ENCODE measurements at places on chromosomes 7 and 10.

DNA sequence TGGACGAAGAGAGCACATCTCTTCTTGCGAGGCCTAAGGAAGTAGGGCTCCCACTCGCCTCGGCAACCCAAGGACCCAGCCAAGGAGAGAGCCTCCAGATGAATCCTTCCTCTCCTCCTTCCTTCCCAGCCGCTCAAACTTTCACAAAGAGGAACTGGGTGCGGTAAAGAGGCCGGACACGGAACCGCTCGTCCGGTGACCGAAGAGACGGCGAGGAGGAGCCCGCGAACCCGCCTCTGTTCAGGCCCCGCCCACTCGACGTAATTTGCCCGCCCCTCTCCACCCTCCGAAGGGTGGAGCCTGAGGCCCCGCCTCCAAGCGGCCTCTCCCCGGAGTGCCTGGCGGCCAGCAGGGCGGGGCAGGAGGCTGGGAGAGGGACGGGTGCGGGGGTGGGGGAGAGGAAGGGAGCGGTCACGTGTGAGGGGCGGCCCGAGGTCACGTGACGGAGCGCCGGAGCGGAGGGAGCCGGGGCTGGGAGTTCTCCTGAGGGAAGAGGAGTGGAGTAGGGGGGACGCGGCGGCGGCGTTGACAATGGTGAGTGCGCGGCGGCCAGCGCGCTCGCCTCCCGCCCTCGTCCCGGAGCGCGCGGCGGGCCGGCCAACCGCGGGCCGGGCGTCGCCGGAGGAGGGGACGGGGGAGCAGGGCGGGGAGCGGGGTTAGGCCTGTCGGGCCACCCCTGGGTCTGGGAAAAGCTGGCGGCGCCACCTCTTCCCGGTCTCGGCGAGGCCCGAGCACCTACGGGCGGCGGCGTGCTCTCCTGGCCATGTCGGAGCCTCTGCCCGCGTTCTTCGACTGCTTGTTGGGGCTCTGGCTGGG lies at the start of gene VPS26A:
Gene VPS26A, plus strand, starts transcription at position 432 of the 816 bp plus-strand sequence. Its CDS starts 100 bp downstream, at position 532.
- DNase-seq: peak; percentile 99

DNA sequence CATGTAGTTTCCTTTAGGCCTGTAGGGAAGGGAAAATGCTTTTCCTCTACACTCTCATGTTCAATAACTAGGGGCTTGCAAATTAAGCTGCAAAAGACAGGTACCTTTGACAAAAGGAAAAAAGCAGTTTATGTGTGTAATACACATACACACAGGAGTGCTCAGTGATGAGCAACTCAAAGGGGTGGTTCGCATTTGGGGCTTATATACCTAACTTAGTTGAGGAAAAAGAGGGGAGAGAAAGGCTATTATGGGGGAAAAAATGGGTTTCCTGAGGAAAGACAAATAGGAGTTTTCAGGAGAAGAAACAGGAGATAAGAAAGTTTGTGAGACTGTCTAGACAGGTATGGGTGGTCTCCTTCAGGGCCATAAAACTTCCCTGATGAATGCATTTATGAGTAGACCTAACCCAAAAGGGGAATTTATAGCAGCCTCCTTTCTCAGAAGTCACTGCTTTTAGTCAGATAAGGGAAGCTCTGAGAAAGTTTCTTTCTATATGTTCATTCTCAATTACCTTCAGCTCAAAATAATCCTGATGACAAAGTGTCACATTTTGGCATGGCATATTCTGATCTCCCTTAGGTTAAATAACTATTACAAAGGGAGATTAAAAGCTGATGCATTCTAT lies 55.2 kb upstream of the EZH2 start:
- no peak for DNase-seq

DNA sequence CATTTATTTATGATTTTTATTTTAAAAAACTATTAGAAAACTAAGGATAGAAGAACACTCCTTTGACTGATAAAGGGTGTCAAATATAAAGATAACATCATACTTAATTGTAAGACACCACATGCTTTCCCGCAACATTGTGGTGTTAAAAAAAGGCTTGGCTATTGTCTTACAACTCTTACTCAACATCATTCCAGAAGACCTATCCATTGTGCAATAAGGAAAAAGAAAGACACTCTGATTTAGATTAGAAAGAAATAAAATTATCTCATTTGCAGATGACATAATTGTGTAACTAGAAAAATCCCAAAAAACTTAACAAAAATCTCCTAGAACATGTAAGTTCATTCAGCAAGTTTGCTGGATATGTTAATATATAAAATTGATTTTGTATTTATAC lies 296.7 kb upstream of the GNAI1 start:
- DNase-seq: peak; percentile 15

GRCh38 chr7:124276005-124276622 lies 243.2 kb upstream of the TMEM229A start:
- peak; percentile 73 for DNase-seq

DNA sequence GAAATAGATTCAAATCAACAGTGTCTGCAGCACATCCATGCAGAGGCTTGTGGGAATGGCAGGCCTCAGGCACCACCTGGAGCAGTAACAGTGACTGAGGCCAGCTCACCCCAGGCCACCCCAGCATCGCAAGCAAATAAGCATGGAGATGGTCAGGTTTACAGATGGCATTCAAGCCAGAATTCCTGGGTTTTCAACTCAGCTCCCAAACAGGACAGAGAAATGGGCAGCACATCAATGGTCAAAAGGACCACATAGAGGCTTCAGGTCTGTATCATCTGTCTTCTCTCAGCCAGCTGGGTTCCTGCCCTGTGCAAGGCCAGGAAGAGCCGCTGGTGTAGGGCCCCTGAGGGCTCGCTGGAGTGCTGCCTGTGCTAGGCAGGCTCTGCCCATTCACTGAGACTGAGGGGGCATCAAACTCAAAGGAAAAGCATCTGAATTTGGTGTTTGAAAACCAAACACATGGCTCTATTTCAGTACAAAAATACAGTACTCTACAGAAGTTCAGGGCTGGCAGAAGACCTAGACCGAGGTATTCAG lies 112.5 kb downstream of the KMT2E start:
- DNase-seq: no peak

DNA sequence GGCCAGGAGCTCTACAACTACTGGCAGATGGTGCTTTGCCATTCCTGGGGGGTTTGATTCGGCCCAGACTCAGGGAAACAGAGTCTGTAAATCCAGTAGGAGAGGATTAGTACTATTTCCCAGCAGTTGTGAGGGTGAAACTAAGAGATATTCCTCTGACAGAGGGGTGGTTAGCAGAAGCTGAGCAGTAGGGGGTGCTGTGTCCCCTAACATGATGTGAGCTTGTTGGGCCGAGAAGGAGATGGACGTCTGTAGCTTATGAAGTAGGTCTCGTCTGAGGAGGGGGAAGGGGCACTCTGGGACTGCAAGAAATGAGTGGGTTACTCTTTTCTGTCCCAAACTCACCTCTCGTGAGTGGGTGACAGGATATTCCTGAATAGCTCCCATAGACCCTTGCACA lies 179.2 kb upstream of the MBL2 start:
- DNase-seq: peak; percentile 92

GRCh38 chr7:116584721-116585120 lies 59.9 kb downstream of the CAV1 start:
- no peak for DNase-seq

GRCh38 chr10:95268438-95268837 lies 22.4 kb downstream of the PDLIM1 start:
- peak; percentile 95 for DNase-seq

DNA sequence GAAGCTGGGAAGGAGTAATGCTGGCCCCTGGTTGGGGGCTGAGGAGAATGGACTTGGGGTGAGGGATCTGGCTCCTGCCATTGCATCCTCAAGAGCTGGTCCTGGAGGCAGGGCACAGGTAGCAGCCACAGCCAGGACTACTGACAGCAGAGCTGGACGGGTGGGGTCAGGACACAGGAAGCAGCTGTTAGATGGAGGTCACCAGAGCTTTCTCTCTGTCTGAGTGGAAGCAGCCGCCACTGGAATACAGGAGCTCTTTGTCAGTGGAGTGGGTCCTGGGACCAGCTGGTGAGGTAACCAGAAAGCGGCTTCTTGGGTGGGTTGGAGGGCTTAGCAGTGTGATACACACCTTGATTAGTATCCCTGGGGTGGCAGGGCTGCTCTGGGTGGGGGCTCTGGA lies 58.1 kb upstream of the AQP1 start:
- DNase-seq: no peak

DNA sequence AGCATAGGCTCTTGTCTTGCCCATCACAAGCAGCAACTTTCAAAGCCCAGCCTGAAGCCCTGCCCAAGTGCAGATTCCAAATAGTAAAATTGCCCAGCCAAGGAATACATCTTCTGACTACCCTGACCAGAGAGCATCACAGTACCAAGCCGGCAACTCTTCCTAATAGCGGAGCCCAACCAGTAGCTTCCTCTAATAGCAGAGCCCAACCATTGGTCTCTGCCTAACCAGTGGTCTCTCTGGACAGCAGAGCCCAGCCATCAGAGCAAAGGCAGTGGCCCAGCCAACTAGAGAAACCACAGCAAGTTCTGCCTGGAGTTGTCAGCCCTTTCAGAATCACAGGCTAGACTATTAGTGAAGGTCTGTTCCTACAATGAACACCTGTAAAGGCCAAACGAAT lies 285.6 kb downstream of the HGF start:
- DNase-seq: peak; percentile 94

- no peak for DNase-seq
These were observed 108.9 kb downstream of the IPMK start for GRCh38 chr10:58158806-58159205.

- no peak for DNase-seq
These were observed 6.6 kb upstream of the DEPP1 start for GRCh38 chr10:44985175-44985681.

- no peak for DNase-seq
These were observed 256.4 kb downstream of the ABCA13 start for GRCh38 chr7:48427671-48428070.

GRCh38 chr10:80382989-80383388 lies 25.4 kb upstream of the PRXL2A start:
- peak; percentile 78 for DNase-seq

- DNase-seq: no peak
These were observed 7.9 kb upstream of the ZNF248 start for GRCh38 chr10:37865264-37865663.

DNA sequence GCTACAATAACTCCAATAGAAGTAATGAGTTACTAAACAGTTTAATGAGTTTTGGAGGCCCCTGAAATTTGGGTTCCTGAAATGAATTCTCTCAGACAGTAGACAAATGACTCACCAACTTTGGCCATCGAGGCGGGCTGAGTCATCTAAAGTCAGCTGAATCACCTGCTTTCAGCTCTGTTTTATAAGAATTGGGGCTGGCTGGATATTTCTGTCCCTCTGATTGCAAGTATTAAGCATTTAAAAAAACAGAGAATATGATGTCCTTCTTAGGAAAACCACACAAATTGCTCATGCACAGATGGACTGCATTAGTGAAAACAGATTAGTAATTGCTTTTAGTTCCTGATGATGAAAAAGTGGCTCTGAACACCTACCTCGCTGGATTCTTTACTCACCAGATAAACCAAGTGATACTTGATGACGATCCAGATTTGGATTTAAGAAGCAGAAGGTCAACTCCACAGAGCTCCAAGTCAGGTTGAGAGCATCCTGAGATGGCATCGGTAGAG lies 59.1 kb downstream of the ZNF365 start:
- peak; percentile 36 for DNase-seq

GRCh38 chr7:3260401-3260715 lies 40.7 kb upstream of the SDK1 start:
- DNase-seq: no peak

DNA sequence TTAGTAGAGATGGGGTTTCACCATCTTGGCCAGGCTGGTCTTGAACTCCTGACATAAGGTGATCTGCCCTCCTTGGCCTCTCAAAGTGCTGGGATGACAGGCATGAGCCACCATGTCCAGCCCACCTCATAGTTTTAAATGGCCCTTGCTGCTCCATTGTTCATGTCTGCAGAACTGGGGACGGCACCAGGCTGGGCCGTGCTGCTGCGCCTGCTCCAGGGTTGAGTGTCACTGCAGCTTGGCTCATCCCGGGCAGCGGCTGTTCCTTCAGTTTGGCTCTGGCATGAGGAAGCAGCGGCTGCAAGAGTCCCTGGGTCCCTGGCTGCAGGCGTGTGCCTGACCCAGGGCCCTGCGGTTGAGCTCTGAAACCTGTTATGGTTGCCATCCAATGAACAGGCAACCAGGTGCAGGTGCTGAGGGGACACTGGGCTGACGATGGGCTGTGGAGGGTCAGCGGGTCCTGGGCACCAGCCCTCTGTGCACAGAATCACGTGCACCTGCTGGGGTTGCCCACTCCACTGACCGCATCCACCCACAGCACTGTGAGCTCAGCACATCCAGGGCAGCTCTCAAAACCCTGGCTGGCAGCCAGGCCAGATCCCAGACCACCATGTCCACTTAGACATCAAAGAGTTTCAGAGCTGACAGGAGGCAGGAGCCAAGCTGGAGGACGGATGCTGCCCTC lies 70.2 kb upstream of the PPP2R2D start:
- no peak for DNase-seq

- DNase-seq: no peak
These were observed 169.8 kb upstream of the TEX47 start for GRCh38 chr7:88965371-88965770.

DNA sequence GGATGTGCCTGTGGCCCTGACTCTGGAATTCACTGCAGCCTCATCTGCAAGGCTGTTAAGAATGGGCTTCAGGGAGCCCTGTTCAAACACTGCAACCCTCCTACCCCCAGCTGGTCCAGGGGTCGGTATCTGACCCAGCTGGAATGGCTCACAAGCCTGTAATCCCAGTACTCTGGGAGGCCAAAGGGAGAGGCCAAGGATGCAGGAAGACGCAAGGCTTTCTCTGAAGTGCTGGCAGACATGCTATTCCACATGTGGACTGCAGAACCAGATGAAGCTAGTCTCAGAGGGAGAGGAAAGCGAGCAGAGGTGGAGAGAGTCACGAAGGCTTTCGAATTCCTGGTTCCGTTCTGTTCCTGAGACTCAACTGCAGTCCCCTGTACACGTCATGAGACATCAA lies 45.0 kb downstream of the ESYT2 start:
- DNase-seq: no peak

DNA sequence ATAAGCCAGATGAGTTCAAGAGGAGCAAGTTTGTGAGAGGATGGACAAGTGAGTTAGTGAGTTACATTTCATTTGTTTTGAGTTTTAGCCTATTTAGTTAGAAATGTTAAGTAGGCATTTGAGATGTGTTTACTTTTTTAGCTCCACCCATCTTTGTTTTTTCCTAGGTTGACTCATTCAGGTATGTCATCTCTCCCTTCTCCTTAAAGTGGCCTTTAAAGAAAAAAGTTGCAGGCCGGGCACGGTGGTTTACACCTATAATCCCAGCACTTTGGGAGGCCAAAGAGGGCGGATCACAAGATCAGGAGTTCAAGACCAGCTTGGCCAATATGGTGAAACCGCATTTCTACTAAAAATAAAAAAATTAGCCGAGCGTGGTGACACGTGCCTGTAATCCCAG lies 71.2 kb downstream of the BMPR1A start:
- DNase-seq: peak; percentile 81

GRCh38 chr10:84596585-84596984 lies 268.2 kb downstream of the CCSER2 start:
- DNase-seq: no peak

GRCh38 chr10:95560278-95561176 lies 644 bp downstream of the SORBS1 start:
- peak; percentile 68 for DNase-seq

Data from mesendoderm (in vitro differentiated cells).